ENCODE measurements at places on chromosomes 13 and 19.

GRCh38 chr13:114026481-114026880, 52.6 kb upstream of the C13orf46 start:
- no peak for DNase-seq

- DNase-seq, result no peak
Measured at GRCh38 chr13:39107561-39107960, 69.3 kb downstream of the NHLRC3 start.

DNA sequence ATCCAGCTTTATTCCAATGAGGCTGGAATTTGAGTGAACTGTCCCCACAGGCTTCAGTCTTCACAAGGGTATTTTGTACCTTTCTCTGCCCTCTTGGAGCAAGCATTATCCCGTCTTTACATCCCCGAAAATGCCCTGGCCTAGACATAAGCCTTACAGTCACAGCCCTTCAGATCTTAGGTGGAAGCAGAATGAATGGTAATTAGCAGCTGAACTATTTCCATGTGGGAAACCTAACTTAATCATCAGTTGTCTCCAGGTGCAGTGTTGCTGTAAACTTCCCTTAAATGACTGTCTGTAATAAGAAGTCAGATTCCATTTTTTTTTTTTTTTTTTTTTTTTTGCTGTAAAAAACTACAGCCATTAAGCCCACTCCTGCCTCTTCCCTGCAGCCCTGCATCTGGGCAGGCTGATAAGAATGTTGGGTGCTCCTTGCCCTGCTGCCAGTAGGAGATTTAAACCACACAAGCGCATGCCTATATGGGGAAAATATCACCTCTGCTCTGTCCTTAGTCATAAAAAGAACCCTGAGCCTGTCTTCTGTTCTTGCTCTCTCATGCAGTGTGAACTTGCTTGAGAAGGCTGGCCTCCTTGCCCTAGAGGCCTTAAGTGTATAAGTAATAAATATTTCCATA, 426.8 kb upstream of the SLITRK5 start:
- no peak for DNase-seq

GRCh38 chr13:74097116-74097515, 37.1 kb downstream of the KLF12 start:
- no peak for DNase-seq

DNA sequence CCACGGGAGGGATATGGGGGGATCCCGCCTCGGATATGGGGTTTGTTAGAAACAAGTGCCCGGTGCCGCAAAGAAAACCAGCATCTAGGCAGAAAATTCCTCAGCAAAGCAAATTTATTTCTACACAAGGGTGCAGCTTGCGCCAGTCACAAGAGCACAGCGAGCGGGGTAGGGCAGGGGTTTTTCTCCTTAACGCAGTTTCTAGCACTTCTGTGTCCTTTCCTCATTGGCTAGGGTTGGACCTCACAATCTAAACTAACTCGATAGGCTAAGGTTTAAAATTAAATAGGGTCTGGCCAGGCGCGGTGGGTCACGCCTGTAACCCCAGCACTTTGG, 595 bp downstream of the ZNF440 start:
- DNase-seq, result no peak

- no peak for DNase-seq
Measured at GRCh38 chr13:78832461-78832860, 173.5 kb upstream of the OBI1 start.

GRCh38 chr13:72617951-72618350, 109.5 kb downstream of the MZT1 start:
- DNase-seq, result no peak

- DNase-seq, result no peak
Measured at GRCh38 chr13:113649212-113649611, 8.8 kb downstream of the ATP4B start.

- DNase-seq, result no peak
Measured at GRCh38 chr13:82962397-82962796, 919.9 kb downstream of the SLITRK1 start.

DNA sequence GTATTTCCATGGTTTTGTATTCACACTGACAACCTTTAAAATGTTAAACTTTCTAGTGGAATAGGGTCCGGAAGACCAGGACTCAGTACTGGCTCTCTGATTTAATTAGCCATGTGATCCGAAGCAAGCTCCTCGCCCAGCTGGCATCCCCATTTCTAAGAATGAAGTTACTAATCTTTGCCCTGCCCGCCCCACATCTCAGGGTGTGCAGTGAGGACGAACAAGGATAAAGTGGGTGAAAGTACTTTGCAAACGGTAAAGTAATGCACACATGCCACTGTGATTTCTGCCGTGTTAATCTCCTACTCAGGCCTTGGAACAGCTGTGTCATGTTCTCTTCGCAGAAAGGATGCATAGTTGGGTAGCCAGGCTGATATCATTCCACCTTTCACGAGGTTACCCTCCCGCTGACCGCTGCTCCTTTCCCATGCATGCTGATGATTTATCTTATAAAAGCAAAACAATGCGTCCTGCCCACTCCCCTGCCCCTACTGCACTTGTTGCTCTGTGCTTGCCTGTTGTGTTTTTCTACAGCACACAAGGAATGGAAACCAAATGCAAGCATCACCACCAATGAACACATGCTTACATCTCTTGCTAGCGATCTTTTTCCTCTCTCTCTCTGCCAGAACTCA, 539.0 kb downstream of the EFNB2 start:
- DNase-seq, result no peak

DNA sequence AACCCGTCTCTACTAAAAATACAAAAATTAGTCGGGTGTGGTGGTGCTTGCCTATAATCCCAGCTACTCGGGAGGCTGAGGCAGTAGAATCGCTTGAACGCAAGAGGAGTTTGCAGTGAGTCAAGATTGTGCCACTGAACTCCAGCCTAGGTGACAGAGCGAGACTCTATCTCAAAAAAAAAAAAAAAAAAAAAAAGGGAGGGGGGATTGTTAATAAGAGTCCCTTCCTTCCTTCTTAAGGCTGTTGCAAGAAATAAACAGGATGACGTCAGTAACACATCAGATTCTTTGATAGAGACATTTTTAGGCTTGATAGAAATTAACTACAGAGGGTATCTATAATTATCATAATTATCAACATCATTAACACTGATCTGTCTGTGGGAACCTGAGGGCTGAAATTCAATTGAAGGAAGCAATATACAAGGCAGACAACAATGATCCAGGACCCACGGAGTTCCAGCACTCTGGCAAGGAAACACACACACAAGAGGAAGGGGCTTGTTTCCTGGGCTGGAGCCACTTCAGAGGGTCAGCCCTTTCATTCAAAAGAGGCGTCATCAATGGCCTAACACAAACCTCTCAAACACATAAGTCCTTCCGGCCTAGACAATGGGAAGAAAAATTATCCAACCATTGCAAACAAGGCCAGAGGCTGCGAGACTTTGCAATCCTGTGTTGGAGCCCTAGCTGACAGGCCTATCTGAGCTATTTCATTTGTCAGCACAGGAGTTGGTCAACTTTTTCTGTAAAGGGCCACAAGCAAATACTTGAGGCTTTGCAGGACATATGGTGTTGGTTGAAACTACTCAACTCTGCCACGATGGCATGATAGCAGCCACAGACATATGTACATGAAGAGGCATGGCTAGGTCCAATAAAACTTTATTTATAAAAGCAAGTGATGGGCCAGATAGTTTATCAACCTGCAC, 105.2 kb downstream of the INSR start:
- DNase-seq, result no peak

DNA sequence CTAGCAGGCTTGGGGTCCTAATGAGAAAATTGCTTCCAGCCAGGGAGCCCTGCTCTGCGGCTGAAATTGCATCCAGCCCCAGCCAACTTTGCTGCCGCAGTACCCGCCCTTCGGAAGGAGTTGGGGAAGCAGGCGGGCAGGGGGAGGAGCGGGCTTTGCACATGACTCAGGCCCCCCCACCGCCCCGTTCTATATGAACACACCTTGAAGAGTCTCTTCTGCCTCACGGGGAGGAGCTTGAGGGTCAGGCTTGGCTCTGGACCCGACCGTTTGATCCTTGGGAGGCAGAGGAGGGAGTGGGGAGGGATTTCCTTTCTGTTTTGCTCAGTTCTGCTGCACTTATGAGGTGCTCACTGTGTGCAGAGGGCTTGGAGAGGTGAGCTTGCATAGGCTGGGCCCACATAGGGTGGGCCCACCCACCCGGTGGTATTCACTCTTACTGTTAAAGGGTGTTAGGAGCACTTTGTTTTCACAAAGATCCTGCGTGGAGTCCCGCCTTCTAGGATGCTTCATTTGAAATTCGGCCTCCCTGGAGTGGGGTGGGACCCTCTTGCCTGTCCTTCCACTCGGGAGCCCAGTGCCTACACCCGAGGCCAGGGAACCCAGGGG, 46.5 kb downstream of the LYL1 start:
- no peak for DNase-seq

DNA sequence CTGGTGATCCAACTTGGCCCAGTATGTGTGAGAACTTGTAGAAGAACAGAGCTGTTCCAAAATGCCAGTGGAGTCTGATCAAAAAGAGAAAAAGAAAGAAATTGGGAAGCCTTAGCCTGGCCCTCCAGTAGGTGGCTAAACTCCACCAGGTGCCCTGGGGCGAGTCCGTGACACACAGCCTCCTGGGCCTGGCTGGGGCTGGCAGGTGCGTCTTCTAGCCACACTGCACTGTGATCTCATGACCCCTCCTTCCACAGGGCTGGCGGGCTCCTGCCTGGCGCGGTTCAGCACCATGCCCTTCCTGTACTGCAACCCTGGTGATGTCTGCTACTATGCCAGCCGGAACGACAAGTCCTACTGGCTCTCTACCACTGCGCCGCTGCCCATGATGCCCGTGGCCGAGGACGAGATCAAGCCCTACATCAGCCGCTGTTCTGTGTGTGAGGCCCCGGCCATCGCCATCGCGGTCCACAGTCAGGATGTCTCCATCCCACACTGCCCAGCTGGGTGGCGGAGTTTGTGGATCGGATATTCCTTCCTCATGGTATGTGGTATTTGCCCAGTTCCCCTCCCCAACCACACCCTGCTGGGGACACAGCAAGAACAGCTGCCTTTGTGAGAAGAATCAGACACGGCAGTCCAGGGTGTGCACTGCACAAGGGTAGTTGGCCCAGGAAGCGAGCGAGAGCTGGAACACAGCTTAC, 53.7 kb downstream of the RAB20 start:
- no peak for DNase-seq

DNA sequence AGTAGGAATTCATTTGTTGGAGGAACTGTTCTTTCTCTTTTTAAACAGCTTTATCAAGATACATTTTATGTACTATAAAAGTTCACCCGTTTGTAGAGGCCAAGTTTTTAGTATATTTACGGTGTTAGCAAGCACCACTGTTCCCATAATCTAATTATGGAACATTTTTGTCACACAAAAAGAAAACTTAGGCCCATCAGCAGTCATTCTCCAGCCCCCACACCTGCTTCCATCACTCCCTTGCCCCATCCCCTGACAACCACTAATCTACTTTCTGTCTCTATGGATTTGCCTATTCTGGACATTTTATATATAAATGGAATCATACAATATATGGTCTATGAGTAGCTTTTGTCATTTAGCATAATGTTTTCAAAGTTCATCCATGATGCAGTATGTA, 465.0 kb downstream of the DCT start:
- no peak for DNase-seq

GRCh38 chr13:113291129-113291528, 5.9 kb upstream of the LAMP1 start:
- no peak for DNase-seq
